Effector CD8-positive, alpha-beta T cell (primary cell): ENCODE measurements at places on chromosomes 1 and 21.

DNA sequence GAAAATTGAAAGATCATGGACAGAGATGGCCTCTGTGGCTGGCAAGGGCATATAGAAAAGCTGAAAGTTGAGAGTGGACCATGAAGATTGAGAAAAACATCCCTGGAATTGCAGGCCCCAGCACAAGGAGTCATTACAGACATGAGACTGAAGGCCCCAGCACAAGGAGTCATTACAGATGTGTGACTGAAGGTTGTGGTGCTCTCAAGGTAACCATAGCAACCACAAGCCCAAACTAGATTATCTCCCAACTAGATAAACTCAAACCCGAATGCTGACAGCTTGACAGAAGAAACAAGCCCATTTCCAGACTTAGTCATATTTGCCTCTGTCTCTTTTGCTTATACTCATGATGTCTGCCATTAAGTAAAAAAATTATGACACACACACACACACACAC is 1252.1 kb upstream of the ADGRL4 start:
- DNase-seq = no peak

DNA sequence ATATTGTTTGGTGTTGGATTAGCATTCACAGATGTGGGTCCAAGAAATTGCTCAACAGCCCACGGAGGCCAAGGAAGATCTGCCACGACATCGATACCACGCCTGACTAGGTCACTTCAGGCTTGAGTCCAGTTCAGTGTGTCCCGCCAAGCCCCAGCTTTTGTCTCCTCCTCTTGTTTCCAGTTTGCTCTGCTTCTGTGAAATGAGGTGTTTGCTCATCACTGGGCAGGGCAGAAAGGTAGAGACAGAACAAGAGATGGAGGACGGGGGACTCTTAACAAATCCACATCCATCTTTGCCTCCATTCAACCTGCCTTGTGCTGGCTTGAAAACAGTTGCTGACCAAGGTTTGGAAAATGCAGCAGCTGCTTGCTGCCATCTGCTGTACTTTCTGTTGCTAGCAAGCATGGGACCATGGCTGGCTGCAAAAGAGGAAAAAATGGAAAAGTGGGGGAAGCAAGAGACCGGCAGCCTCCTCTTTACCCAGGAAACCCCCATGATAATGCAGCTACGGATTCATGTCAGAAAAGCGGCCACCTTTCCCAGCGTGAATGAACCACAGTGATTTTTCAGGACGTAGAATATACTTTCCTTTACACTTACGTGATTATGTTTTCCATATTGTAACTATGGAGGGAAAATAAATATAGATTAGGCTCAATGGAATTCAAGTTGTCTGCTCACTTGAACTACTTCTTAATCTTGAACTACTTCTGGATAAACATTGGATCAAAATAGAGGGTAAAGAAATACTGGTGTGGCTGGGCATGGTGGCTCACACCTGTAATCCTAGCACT is 80.2 kb upstream of the GREM2 start:
- no peak for DNase-seq

DNA sequence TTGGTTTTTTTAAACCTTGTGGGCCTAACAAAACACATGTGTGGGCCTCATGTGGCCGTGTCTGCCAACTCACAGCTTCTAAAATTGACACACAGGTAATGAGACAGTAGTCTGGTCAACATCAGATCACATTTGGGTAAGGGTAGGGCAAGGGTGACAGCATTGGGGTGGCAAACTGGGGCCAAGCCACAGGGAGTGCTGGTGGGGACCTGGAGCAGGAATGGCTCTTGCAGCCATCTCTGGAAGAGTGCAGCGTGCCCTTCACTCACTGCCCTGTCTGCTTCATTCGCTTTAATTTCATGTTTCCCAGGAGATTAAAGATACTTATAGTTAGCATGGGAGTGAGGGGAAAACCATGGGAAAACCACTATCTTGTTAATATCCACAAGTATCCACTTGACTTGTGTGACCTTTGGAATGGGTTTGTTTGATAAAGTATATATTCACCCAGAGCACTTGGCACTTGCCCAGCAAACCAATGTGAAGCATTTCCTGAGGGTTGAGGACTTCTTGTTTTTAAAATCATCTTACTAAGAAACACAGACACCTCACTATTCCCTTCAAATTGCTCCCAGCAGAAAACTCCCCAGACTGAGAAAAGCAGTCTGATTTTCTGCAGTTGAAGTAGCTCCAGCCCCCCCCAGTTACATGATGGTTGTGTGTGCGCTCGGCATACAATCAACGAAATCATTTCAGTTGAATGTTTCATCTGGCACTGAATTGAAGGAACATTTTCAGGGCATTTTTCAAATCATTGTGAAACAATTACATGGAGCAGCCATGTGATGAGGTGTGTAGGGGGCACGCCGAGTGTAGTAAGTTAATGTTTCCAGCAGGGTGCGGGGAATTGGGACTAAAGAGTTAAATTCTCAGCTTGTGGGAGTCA is 175.7 kb downstream of the VPS13D start:
- DNase-seq = no peak

DNA sequence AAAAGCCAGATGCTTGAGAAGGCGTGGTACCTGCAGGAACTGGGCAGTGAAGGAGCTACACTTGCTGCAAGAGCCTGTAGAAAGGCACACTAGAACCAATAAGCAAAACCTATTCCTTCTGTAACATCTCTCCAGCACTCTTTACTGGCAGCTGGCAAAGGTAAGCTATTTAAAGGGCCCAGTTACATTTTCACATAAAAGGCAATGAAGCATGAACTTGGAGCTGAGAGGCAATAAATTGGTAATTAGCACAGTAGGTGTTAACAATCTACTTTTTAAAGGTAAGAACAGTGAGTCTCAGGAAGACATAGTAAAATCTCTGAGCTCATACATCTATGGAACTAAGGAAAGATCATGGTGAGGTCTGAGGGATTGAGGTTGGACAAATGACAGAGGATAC is 167.1 kb upstream of the OLFM3 start:
- no peak for DNase-seq

- no peak for DNase-seq
Measured at GRCh38 chr1:48563021-48563420, 91.0 kb upstream of the SPATA6 start.

- DNase-seq = no peak
Measured at GRCh38 chr1:11539850-11540772, 61.2 kb downstream of the DISP3 start.

- DNase-seq = no peak
Measured at GRCh38 chr1:243731974-243732625, 117.9 kb downstream of the AKT3 start.

DNA sequence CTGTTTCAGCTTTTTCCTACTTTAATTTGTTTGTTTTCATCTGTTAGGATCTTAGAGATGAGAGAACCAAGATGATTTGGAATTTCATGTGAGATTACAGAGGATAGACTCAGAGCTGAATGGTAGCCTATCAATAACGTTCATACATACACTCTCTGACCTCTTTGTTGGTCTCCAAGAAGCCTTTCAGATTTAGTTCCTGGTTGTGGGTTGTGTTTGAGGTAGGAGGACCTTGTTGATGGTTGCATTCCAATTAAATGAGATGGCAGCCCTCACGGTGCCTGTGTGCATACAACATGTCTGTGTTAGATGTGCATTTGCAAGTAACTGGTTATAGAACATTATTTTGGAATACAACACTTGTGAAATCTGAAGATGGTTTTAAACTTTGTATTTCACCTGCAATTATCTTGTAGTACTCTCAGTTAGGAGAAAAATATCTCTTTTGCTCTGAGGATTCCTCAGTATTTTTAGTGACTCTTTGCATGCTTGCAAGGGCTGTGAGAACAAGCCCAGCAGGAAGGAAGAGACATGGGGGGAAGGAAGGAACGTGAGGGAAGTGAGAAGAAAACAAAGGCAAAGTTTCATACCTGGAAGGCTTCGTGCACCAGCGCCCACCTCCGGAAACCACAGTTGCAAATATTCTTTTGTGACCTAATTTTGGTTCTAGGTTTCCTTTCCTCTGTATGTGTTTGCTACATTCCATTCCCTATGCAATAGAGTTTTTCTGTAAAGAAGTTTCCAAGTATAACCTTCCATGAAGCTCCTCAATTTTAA is 291.8 kb downstream of the DISC1 start:
- DNase-seq = no peak

DNA sequence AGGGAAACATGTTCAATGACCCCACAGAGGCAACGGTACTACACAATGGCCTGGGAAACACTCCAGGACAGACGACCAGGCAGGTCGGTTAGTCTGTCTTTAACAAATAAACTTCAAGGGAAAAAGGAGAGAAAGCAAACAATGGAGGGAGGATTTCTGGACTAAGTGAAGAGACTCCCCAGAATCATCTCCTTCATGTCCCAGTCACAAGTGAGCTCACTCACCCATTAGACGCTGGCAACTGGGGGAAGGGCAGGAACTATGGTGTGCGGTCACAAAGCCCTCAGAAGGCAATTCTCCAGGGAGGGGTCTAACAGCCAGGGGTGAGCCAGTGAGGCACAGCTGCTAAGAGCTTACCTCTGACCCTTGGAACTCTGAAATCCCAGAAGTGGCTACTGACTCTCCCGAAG is 55.7 kb upstream of the NADK start:
- no peak for DNase-seq

DNA sequence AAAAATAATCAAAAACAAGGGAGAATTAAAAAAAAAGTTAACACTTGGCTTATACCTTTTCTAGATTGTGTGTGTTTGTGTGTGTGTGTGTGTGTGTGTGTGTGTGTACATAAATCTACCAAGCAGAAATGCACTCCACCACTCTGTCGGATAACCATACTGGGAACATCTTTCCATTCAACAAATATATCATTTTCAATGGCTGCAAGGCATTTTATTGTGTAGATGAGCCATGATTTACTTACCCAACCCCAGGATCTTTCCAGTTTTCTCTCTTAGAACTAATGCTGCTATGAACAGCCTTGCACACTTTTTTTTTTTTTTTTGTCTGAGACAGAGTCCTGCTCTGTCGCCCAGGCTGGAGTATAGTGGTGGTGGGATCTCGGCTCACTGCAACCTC is 25.8 kb downstream of the LRRC38 start:
- DNase-seq = no peak

GRCh38 chr21:46080171-46081021 is 17.5 kb upstream of the COL6A2 start:
- no peak for DNase-seq

DNA sequence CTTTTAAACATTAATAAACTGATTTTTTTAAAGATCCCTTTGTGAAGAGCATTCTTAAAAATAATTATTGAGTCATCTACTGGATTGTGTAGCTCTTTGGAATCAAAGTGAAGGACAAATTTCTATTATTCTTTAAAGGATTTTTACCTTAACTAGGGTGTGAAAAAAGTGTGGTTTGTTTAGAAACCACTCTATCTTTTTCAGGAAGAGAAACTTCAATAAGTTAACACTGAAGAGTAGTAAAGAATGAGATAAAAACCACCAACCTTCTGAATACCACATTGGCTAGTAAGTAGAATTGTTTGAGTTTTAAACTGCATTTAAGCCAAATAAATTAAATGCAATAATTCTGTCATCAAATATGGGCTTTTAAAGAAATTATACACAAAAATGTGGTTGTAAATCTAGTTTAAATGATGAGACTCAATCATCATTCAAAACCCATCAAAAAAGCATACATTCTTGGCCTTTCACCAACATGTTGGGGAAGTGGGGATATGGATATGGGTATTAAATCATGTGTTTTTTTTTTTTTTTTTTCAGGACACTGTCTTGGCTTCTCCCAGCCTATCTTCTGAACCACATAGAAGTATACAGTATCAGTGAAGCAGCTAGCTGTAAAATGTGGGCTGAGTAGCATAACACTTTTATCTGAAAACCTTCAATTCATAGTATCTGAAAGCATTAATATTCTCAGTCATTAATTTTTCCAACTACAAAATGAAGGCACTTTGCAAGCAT is 4.8 kb downstream of the S1PR1 start:
- no peak for DNase-seq

- DNase-seq = no peak
Measured at GRCh38 chr1:2971101-2971501, 50.2 kb upstream of the ACTRT2 start.

DNA sequence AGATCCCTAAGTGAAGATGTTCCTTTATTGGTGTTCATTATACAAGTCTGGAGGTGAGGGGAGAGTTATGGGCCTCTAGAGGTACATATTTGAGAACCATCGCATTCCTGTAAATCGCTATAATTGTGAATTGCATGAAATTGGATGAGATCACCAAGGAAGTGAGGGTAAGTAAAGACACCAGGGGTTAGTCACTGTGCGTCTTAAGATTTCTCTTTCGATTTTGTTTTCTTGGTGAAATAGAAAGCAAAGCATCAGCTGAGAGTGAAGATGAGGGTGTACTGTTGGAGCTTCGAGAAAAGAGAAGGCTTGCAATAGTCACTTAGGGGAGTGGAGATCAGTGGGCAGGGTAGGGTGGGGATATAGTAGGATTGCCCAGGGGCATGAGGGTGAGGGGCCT is 82.1 kb downstream of the RAVER2 start:
- DNase-seq = no peak

GRCh38 chr1:6802893-6803292 is 17.6 kb downstream of the CAMTA1 start:
- no peak for DNase-seq

DNA sequence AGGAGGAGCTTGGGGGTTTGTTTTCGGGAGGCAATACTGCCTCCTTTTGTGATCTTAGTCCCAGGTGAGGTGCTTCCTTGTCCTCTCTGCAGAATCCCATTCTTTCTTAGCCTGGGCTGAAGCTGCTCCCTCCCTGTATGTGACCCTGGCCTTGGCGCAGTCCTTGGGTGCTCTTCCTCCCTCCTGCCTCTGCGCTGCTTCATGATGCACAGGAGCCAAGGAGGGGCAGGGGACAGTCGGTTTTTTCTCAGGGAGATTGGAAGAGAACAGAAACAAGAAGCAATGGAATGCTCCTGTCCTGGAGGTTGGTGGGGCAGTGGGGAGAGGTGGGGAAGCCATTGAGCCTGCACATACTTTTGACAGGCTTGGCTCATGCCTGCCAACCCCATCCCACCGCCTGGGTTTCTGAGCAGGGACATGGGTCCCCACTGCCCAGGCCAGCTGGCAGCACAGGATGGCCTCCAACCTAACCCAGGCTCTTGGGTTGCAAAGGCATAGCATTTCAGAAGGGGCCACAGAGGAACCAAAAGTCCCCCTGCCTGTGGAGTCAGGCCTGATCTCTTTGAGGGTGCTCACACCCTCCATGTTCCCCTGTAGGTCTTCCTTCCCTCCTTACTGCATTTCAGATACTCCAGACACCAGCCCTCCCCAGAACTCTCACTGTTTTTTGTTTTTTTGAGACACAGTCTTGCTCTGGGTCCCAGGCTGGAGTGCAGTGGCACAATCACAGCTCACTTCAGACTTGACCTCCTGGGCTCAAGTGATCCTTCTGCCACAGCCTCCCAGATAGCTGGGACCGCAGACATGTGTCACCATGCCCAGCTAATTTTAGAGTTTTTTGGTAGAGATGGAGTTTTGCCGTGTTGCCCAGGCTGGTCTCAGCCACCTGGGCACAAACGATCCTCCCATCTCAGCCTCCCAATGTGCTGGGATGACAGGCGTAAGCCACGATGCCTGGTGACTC is 16.1 kb downstream of the IL6R start:
- no peak for DNase-seq

DNA sequence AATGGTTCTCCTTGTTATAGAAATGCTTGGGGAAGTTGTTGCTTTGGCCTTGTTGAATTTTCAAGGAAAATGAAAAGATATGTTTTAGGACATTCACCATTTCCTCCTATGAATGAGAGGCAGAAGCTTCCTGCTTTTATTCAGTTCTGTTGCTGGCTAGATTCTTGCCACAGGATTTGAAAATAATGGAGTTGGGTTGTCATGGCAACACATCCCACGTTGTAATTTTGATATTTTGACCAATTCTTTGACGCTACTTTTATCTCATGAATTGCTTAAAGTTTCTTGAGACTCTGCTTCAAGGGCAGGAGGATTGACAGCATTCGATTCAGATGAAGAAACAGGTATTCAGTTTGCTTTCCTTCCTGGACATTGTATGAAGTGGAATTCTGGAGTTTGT is 331.5 kb downstream of the PRDM2 start:
- no peak for DNase-seq
